ENCODE measurements at places on chromosomes 3 and 15.

- no peak for DNase-seq
Observed at GRCh38 chr3:154656486-154656885, 226.5 kb upstream of the GPR149 start.

- no peak for DNase-seq
Observed at GRCh38 chr3:13173186-13173585, 100.0 kb upstream of the IQSEC1 start.

- no peak for DNase-seq
Observed at GRCh38 chr15:69725957-69726356, 273.3 kb downstream of the RPLP1 start.

DNA sequence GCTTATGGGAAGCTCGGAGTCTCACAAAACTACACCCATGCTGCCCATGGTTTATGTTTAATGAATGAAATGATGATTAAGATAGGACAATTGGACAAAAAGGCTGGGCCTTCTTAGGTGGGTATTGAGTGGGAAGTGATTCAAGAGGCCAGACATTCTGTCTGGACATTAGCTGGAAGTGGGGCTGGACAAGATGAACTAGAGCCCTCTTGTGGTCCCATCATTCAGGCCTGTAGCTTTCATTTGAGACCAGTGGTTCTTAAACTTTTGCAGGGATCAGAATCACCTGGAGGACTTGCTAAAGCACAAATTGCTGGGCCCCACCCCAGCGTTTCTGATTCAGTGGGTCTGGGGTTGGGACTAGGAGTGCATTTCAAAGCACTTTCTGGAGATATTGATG, 290.4 kb upstream of the CTDSPL start:
- DNase-seq = peak; percentile 3

GRCh38 chr3:170467571-170468147, 49.0 kb downstream of the CLDN11 start:
- DNase-seq = no peak

GRCh38 chr3:49500732-49501609, 30.9 kb downstream of the DAG1 start:
- DNase-seq = peak; percentile 93

- DNase-seq = no peak
Observed at GRCh38 chr3:13888576-13888975, 8.7 kb upstream of the WNT7A start.

DNA sequence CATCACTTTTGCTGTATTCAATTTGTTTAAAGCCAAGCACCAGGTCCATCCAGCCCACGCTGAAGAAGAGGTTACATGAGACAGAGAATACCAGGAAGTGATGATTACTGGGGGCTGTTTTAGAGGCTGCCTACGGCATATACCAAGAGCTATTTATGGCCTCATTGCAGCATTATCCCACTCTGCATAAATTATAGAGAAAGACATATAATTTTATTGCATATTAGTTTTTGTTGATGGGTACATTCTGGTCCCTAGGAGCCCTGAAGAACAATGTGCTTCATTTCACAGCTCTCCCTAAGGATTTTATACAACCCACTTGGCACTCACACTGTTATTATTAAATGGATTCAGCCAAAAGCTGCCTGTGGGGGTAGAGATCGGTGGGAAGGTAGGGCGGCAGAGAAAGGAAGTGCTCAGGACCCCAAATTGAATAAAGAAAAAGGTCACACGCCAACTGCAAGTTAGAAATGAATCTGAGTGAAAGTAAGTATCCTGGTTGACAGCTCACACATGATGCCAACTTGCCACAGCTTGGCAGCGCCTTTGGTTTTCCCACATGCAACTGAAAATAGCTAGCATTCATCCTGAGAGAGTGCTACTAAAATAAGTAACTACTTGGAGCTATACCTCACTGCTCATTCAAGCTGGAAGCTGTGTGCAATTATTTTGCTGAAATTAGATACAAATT, 73.7 kb downstream of the CCNL1 start:
- no peak for DNase-seq

GRCh38 chr3:151772825-151773480, 39.2 kb downstream of the AADACL2 start:
- no peak for DNase-seq

GRCh38 chr3:197700095-197700494, 36.6 kb downstream of the RUBCN start:
- DNase-seq = peak; percentile 55

DNA sequence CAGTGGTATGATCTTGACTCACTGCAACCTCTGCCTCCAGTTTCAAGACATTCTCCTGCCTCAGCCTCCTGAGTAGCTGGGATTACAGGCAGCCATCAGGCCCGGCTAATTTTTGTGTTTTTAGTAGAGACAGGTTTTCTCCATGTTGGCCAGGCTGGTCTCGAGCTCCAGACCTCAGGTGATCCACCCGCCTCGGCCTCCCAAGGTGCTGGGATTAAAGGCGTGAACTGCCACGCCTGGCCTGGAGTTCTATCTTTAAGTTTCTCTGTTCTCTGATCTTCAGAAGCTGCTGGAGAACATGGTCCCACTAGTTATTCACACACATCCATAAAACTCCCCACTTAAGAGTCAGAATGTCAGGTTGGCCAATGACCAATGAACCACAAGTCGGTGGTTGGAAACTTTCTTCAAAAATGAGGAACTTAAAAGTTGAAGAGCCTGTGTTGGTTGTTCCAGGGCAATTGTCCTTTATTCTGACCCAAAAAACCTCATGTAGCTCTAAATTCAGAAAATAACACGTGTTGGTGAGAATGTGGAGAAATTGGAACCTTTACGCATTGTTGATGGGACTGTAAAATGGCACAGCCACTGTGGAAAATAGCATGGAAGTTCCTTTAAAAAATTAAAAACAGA, 55.9 kb upstream of the PIK3CB start:
- DNase-seq = no peak
